OCI-M1 (cell line): ENCODE measurements at places on chromosomes 16 and 17.

- DNase-seq, result no peak
Measured at GRCh38 chr16:26240807-26241206, 549.0 kb downstream of the HS3ST4 start.

DNA sequence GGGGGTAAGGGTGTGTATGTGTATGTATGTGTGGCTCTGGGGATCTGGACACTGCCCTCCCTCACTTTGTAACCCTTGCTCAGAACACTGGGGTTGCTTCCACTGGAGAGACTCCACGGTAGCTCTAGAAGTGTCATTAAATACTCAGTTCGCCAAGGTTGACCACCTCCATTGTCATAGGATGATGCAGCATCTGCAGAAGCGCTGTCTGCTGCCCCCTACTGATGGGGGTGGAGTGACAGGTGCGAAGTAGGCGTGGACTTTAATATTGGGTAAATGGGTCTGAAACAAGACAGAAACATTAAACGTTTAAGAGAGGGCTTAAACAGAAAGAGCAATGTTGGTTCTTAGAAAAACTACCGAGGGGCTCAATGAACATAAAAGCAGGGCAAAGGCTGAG lies 35.5 kb upstream of the STAC2 start:
- DNase-seq, result peak; percentile 32

DNA sequence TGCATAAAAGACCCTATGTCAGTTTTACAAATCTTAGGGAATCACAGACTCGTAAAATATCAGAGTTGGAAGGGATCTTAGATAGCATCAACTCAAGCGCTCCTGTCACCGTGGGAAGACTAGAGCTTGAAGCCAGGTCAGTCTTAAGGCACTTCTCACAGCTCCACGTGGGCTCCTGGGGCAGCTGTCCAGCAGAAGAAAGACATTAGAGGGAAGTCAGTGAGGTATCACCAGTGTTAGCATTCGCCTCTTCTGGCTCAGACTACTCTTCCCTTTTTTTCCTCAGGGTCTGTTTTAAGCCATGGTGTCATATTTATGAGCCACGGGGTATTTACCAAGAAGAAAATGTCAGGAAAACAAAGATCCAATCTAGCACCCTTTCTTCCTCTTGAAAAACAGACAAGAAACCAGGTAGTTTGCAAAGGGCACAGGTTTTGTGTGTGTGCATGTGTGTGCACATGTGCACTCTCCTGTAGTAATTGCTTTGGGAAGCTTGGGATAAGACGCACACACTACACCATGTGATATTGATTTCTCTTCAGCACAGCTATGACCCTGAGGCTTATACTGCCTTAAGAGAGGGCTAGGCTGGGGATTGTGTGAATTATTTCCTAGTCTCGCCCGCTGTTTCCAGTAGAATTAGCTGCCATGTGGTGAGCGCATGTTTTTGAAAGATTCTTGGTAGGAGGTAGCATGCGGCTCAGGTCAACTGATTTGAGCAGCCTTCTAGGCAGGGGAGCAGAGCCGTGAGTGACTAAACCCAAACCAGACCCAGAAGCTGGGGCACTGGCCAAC lies 61.0 kb upstream of the ELAC2 start:
- no peak for DNase-seq

DNA sequence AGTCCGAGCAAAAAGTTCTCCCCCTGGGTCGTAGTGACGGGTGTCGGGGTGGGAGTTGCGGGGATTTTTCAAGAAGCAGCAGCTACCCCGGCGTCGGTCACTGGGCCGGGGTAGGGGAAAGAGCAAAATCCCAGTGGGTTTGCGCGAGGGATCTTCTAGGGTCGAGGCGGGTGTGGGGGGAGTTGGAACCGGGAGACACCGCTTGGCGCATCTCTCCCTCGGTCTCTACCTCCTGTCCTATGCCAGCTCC lies 2.3 kb upstream of the UBTF start:
- no peak for DNase-seq

DNA sequence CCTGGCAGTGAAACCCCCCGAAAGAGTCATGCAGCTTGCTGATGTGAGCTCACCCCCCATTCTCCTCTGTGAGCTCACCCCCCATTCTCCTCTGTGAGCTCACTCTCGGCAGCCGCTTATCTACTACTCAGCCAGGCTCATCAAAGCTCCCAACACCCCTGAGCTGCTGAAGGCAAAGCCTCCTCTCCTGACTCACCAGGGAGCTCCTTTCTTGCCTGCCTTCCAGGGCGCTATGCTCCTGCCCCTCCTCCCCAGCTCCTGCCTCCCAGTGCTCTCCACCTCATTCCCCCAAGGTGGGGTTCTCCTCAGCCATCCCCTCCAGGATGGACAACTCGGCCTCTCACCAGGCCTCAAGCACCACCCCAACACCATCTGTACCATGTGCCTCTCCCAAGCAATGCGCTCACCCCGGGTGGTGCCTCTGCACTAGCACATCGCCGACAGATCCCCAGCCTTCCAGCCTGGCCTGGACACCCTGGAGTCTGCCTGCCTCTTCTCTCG lies 27.7 kb upstream of the FAAP100 start:
- DNase-seq, result no peak

GRCh38 chr16:53089434-53090285 lies 34.9 kb downstream of the CHD9 start:
- DNase-seq, result no peak

- peak; percentile 24 for DNase-seq
Measured at GRCh38 chr17:29133121-29133713, 47.0 kb downstream of the MYO18A start.

DNA sequence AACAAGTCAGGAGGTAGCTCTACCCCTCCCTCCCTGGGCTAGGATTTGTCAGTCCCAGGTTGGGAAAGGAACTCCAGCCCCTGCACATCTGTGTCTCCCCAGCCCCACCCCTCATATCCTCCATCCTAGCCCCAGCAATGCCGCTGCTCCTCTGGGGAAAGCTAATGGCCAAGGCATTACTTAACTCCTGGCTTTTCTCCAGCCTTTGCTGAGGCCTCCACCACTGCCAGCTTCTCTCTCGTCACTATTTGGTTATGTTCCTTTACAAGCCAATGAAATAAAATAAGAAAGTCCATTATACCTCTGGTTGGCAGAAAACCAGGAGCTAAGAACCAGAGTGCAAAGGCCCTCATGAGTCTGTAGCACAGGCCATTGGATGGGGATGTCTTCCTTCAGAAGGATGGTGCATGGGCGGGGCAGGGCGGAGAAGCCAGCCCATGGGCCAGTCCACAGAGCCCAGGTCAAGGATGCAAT lies 171.0 kb downstream of the CCDC182 start:
- DNase-seq, result no peak

GRCh38 chr17:16909472-16910246 lies 62.3 kb downstream of the TNFRSF13B start:
- DNase-seq, result no peak

- no peak for DNase-seq
Measured at GRCh38 chr16:50401355-50401754, 32.6 kb upstream of the BRD7 start.

- no peak for DNase-seq
Measured at GRCh38 chr17:68961214-68961882, 6.2 kb upstream of the ABCA8 start.

DNA sequence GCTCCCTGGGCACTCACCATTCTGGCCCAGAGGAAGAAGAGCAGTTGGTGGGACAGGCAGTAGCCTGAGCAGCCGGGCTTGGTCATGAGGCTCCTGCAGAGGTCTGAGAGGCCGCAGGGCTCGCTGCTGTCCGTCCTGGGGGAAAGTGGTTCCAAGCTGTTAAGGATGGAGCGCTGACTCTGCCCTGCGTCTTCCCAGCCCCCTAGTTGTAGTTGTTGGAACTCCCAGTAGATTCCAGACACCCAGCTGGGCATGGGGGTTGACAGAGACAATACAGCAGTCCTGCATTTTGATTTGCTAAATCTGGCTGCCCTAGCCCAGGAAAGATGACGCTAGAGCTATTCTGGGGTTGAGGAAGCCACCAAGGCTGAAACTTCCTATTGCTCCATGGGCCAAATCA lies 7.3 kb downstream of the C16orf89 start:
- DNase-seq, result no peak

- peak; percentile 77 for DNase-seq
Measured at GRCh38 chr17:27577884-27578717, 52.9 kb upstream of the LGALS9 start.
